ENCODE measurements at places on chromosomes 11 and 22.

GRCh38 chr22:19456541-19456940 lies 9.0 kb upstream of the C22orf39 start:
- DNase-seq = no peak

DNA sequence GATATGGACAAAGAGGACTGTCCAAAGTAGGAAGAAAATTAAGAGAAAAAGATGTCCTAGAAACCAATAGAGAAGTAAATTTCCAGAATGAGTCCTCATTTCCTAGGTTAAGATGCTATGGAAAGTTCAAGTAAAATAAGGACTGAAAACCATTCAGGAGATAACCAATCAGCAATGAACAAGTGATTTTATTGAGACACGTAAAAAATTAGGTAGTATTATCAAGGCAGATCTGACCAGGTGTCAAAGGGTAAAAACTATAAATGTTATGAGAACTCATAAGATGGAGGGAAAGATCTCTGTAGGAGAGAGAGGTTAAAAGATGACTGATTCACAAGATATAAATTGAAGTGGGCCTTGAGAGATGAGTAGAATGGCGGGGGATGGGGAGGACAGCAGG lies 50.2 kb downstream of the SPATA19 start:
- no peak for DNase-seq

- DNase-seq = no peak
These were observed 13.2 kb downstream of the APOL6 start for GRCh38 chr22:35661464-35661863.

GRCh38 chr22:38104084-38104483 lies 6.4 kb downstream of the BAIAP2L2 start:
- no peak for DNase-seq

GRCh38 chr11:87871056-87871455 lies 304.2 kb downstream of the RAB38 start:
- no peak for DNase-seq

DNA sequence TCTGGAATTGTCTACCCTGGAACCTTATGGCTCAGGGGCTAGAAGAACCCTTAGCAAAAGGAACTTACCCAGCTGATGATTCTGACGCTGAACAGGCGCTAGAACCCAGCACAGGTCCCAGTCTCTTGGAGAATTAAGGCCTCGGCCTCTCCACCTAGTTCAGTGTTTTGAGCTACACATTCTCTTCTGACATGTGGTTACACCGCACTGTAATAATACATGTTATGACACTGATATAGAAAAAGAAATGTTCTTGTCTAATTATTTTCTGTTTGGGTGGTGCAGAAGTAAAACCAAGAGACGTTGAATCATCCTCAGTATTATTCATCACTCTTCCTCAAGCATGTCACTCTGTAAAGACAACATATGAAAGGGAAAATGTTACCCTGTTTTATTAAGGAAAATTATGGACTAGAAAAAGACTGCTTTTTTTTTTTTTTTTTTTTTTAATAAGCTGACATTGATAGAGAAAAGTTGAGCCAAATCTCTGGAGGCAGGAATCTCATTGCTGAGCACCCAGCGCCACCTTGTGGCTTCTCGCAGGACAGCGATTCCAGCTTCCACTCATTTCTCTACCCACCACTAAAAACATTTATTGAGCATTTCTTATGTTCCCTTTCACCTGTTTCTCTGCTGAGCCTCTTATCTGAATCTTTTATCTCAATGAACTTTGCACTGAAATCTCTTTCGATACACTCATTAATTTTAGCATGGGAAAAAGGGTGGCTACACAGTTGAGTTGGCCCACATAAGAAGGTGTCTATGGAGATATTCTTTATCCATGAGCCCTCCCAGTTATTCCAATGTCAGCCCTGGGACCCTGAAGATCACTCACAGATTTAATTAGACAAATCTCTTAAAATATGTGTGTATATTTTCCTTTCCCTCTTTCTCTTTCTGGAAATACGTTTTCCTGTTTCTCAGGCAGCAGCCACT lies 12.6 kb upstream of the APLNR start:
- no peak for DNase-seq

DNA sequence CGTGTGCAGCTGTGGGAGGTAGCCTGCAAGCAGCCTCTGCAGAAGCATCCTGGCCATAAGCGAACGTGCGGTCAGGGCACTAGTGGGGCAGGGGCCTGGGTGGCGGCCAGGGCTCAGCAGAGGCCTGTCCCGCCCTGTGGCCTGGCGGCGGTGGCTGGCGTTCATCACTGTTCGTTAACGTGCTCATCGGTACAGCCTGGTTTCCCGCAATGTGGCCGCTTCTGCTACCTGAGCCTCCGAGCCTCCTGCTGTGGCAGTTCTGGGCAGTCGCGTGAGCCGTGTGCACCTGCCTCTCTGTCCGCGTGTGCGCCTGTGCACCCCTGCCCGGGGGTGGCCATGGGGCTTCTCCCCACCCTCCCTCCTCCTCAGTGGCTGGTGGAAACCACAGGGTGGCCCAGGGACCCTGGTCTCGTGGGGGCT lies 117.9 kb downstream of the KCNQ1OT1 start:
- no peak for DNase-seq

DNA sequence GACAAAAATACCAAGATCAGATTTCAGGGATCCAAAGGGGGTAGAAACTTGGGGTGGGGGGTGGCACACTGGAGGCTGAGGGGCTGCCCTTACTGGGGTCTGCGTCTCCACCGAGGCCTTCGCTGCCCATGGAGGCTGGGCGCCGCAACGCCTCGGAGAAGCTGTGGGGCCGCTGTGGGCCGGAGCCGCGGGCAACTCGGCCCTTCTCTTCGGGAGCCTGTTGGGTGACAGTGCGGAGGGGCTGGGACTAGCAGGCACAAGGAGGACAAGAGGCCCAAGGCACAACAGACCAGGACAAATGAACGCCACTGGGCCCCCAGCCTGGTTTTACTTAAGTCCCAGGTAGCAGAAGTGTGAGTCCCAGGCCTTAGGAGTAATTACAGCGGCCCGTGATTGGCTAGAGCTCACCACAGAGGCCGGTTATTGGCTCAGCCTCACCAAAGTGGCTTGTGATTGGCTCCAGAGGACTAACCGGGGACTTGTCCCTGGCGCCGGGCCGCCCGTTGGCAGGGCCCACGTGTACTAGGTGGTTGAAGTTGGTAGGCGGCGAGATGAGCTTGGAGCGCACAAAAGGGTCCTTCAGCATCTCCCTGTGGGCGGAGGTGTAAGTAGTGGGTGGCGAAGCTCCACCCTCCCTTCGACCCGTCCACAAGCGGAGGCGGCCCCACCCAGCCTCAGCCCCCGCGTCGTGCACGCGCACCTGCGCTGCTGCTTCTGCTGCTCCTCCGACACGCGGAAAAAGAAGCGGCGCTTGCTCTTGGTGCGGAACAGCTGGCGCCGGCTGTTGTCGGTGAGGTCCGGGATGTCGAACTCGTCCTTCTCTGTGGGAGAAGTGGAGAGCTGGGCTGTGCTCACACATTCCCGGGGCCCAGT lies 16.5 kb upstream of the MEN1 start:
- DNase-seq = no peak

DNA sequence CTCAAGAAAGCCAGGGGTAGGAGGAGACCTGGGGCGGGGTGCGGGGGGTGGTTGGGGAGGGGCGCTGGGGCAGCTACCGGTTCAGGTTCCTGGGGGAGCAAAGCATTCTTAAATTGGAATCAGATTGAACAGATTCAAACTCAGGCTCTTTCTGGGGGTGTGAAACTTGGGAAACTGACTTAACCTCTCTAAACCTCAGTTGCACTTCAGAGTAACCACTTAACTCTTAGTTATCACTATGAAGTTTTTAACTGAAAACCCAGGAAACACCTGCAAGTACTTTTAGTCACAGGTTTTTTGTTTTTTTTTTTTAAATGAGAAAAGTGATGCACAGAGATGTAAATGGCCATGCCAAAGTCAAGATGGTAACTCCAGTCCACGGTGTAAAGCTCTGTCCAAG lies 72.0 kb downstream of the RCN1 start:
- DNase-seq = no peak

DNA sequence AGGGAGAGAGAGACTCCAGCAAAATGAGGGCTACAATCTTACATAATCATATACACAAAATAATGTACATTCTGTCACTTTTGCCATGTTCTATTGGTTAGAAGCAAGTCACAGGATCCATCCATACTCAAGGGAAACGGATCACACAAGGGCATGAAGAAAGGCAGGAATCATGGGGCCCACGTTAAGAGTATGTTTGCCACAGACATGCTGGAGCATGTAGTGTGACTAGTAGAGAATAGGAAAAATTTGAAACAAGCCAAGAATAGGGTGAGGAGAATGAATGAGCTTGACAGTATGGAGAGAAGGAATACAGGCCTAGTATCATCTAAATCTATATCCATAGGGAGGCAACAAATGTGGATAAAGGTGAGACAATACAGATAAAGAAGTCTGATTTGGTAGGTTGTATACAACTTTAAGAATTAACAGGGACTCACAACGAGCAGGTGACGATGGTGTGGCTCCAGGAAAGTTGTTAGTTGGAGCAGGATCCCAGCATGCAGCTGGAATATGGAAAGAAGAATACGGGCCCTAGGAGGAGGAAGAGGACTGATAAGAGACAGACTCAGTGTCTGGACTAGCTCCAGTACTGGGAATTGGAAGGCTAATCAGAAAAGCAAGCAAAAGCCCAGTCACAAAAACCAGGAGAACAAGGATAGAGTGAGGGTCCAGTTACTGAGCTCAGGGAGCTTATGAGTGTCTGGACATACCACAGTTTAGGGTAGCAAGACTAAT lies 301.7 kb upstream of the PITPNB start:
- DNase-seq = no peak

DNA sequence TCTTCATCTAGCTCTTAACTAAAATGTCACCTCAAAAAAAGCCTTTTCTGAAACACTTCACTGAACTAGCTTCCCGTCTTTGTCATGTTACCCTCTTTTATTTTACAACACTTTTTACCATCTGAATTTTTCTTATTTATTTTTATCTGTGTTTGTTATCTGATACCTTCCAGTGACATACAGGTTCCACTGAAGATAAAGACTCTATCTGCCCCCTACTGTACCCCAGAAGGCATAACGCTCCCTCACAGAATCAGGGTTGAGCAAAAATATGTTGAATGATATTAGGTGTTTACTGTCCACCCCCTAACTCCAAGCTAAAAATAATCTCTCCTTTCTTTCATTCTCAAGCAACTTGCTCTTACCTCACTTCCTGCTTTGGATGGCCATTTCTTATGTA lies 654.2 kb downstream of the NELL1 start:
- DNase-seq = no peak

DNA sequence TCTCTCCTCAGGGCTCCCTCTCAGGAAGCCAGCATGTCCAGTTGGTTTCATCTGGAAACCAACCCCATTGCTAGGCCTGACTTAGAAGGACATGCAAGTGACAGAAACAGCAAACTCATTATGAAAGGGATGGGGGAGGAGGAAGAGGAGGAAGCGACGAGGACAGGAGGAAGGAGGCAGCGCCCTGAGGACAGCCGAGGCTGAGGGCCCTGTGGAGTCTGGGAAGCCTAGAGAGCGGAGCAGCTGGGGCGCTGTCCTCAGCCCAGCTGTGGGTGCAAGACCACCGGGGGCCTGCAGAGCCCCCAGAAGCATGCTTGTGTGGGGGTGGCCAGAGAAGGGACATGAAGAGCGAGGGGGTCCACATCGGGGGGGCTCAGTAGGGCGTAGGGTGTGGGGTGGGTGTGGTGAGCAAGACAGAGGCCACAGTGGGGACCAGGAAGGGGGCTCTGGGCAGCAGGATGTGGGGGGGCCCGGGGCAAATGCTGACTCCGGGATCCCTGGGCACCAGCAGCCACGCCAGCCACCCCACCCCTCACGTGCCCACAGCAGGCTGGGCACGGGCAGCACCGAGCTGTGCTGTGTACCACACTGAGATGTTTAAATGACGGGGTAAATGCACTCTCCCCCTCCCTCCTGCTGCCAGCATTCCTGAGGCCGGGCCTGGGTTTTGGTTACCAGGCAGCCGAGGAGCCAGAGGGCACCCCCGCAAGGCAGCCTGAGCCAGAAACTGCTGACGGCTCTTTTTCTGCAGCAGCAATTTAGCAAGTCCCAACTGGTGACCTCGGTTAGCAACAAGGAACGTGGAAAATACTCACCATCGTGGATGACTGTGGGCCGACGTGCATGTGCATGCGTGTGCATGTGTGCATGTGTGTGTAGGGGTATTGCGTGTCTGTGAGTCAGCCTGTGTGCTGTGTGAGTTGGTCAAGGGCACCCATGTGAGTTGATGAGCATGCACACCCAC lies 82.7 kb upstream of the LINC01488 start:
- no peak for DNase-seq

DNA sequence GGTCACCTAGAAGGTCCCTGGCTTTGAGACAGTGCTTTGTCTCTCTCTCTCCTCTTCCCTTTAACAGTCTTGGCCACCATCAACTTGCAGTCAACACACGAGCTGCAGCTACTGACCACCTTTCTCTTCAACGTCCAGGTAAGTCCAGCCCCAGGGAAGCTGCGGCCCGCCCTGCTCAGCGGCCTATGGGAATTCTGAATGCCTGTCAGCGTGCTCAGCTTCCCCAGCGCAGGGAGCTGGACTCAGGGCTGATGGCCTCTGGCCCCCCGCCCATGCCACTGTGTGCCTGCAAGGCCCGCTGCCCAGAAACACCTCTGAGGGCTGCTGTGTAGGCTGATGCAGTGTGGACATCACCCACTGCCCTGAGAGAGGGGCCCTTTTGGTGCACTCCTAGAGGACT lies 32.5 kb downstream of the GLB1L2 start:
- no peak for DNase-seq

GRCh38 chr11:71250523-71251150 lies 1.7 kb downstream of the SHANK2 start:
- no peak for DNase-seq

- DNase-seq = no peak
These were observed 816.9 kb upstream of the CCDC90B start for GRCh38 chr11:84103096-84103495.

- no peak for DNase-seq
These were observed 76.0 kb upstream of the TIMP3 start for GRCh38 chr22:32725369-32725988.

DNA sequence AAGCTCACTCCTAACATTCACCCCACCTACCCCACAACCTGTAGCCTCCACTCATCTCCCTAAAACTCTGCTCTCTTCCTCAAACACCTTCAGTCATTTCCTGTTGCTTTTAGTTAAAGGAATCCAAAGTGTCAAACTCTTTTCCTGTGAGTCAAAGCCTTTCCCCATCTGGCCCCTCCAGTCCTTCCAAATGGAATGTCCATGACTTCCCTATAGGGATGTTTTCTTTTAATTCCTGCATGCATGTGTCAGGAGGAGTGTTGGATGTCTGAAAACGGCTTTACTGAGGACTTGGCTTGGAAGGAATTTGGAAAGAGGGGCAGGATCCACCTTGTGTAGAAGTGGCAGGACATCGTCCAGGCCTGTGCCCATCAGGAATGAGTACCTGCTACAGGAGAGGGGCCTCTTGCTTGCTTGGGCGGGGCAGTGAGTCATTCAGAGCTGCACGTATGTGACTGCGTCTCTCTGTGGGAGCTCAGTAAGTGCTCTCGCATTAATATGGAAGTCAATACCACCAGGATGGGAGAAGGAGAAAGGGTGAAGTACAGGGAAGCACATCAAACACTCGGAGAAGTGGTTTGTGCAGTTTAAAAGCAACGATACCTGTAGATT lies 491.9 kb downstream of the OPCML start:
- DNase-seq = no peak

Data from SIG-M5 (cell line).